Activated naive CD4-positive, alpha-beta T cell treated with anti-CD3 and anti-CD28 coated beads, Interleukin-2, amount 50 U/mL, for 72 hours (primary cell): ENCODE measurements at places on chromosomes 2 and 18.

GRCh38 chr18:60053747-60054304 lies 154.0 kb downstream of the PMAIP1 start:
- no peak for DNase-seq

DNA sequence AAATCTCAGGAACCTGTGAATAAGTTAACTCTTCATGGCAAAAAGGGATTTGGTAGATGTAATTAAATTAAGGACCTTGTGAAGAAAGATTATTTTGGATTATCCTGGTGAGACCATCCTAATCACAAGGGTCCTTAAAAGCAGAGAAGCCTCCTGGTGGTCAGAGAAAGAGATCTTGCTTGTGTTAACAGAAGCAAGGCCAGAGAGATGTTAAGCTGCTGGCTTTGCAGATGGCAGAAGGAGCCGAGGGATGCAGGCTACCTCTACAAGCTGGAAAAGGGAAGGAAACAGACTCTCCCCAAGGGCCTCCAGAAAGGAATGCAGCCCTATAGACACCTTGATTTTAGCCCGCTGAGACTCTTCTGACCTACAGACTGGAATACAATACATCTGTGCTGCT lies 197.0 kb downstream of the STK39 start:
- DNase-seq = no peak

GRCh38 chr2:118902266-118903028 lies 39.5 kb upstream of the MARCO start:
- no peak for DNase-seq

GRCh38 chr2:216665717-216666116 lies 29.6 kb downstream of the IGFBP5 start:
- DNase-seq = no peak

- DNase-seq = no peak
Observed at GRCh38 chr2:55718165-55719008, 24.7 kb upstream of the PNPT1 start.

GRCh38 chr2:173692068-173692467 lies 273.1 kb downstream of the SP3 start:
- no peak for DNase-seq

- peak; percentile 48 for DNase-seq
Observed at GRCh38 chr18:38940863-38941531, 1375.4 kb upstream of the CELF4 start.

- DNase-seq = no peak
Observed at GRCh38 chr2:197378086-197378485, 56.7 kb downstream of the SF3B1 start.

- DNase-seq = no peak
Observed at GRCh38 chr2:121505005-121505404, 25.7 kb upstream of the RNU4ATAC start.

DNA sequence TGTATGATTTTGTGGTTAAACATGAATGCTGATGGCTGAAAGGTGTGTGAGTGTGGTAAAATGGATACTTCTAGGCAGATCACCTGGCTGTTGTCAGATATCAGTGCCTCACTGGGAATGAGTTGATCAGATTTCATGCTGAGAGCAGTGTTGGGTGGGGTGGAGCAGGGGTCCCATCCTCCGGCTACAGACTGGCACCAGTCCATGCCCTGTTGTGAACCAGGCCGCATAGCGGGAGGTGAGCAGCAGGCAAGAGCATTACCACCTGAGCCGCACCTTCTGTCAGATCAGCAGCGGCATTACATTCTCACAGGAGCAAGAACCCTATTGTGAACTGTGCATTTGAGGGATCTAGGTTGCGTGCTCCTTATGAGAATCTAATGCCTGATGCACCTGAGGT lies 78.7 kb downstream of the GLI2 start:
- DNase-seq = no peak

DNA sequence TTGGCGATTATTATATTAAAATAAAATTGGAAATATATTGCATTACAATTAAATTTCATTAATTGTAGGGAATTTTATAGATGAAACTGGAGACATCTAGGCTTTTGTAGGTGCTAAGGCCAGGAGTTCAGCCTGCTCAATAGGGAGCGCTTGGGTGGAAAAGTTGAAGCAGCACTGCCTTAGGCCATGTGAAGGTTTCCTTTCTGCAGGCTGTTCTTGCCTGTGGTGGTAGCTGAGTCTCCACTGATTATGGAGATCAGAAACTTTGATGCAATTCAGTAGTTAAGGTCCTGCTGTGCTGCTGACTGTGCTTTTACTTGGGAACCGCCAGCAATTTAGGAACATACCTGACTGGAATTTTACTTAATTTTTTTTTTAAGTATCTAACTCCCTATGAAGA lies 179.9 kb upstream of the BOD1L2 start:
- DNase-seq = no peak

DNA sequence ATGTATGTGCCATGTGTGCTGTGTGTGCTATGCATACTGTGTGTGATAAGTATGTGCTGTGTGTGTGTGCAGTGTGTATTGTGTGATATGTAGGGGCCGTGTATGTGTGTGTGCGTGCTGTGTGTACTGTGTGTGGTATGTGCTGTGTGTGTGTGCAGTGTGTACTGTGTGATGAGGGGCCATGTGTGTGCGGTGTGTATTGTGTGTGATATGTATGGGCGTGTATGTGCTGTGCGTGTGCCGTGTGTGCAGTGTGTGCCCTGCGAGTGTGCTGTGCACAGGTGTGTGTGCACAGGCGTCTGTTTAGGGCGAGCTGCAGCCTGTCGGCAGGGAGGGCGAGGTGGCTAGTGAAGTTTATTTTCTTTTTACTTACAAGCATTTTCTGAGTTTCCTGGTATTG lies 16.1 kb downstream of the SNORC start:
- DNase-seq = no peak

- no peak for DNase-seq
Observed at GRCh38 chr2:39682066-39682692, 16.5 kb downstream of the TMEM178A start.

- no peak for DNase-seq
Observed at GRCh38 chr2:8103085-8103708, 578.7 kb upstream of the ID2 start.

DNA sequence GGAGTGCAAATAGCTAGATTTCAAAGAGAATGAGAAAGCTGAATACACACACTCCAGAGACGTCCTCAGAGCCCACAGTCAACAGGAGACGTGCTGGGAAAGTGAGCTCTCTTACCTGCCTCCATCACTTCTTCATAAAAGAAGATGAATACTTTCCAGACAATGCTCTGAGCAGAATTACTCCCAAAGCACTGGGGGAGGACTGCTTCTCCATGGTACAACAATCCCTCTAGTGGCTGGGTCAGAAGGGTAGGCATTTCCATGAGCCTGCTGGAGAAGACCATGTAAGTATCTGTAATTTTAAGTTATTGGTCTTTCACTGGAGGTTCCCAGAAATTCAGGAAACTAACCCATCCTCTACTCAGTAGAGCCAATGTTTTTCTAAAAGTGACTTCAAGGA lies 190.3 kb downstream of the RBM43 start:
- DNase-seq = no peak

- DNase-seq = no peak
Observed at GRCh38 chr18:76202322-76202721, 292.7 kb downstream of the ZNF516 start.

DNA sequence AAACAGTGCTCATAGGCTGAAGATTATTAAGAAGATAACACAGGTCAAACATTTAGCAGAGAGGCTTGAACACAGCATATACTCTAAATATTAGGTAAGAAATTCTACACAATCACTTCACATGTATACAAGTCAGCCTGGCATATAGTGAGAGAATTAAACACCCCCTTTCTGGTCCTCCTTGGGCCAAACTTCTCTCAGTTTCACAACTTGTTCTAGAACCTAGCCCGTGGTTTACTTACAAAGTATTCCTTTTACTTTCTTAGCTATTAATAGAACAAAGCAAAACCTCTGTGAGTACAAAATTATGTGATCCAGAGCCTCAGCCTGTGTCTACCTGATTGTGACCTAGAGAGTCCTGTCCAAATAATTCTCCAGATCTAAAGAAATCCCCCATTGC lies 562.8 kb downstream of the TNS1 start:
- DNase-seq = no peak

- no peak for DNase-seq
Observed at GRCh38 chr2:118865106-118865505, 17.7 kb upstream of the EN1 start.

GRCh38 chr2:907706-908105 lies 42.9 kb upstream of the SNTG2 start:
- DNase-seq = no peak

DNA sequence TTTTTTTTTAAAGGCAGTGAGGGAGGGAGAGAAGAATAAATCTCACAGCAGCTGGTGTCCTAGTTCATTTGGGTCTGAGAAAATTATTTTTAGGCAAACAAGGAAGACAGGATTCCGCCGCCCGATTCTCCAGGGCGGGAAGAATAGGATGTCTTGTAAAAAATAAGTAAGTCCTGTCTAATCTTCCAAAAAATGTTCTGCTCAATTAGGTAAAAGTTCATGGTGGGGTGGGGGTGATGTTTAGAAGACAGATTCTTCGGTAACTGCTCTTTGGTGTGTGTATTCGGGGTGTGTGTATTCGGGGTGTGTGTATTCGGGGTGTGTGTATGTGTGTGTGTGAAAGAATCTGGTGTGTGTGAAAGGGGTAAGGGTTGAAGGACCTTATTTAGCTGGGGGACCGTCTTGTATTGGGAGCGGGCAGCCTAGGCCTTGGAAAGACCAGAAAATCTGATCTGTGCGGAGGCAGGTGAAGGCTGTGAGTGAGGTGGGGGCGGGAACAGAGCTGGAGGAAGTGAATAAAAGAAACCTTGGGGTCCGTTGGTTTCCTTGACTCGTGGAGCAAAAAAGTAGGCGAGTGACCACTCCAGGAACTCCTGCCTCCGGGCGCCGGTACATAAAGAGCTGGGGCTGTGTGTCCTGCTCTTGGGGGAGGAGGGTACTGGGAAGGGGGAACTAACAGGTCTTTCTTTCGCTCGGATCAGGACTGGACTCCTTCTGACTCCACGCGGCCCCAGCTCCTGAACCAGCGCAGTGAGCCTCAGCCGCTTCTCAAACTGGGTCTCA lies 4.4 kb upstream of the PAX3 start:
- DNase-seq = no peak

DNA sequence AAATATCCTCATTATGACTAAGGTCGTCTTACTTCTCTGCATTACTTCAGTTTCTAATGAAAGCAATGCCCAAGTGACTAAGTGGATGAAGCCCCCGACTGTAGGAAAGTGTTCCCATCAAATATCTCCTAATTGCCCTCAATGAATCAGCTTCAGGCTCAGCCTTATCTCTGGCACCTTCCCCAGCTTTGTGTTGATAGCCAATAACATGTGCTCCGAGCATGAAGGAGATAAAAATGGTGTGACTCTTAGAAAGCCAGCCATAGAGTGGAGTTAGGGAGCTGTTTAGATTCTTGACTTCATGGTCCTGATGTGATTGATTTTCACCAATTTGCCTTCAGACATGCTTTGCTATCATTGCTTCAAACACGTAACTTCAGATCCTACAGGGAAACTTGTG lies 339.2 kb upstream of the NRP2 start:
- DNase-seq = no peak

DNA sequence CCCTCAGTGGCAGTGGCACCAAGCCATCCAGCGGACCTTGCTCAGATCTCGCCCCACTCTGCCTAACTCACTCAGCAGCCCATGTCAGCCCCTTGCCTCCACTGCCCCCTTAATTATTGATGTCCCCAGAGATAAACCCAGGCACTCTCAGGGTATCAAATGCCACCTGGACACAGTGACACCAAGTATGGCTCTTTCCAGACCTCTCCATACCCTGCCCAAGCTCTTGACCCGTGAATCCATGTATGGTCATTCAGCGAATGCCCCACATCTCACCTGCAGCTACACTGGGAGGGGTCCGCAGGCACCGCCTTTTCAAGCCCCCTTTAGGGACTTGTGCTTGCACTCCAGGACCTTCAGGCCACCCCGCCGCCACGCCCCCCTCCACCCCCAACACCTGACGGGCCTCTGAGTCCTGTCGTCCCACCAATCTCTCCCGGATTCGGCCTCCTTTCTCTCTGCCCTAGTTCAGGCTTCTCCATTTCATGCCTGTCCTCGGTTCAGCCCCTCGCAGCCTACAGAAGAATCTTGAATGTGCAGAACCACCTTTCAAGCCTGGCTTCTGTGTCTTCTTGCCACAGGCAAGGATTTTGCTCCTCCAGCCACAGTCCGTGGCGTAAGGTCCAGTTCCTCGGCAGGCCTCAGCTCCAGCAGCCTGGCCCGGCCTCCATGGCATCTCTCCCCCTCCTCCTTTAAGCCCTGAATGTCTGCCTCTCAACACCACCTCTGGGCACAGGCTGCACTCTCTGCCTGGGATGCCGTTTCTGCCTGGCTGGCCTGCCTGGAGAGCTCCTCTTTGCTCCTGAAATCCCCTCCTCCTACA lies 54.1 kb upstream of the ODC1 start:
- DNase-seq = no peak

DNA sequence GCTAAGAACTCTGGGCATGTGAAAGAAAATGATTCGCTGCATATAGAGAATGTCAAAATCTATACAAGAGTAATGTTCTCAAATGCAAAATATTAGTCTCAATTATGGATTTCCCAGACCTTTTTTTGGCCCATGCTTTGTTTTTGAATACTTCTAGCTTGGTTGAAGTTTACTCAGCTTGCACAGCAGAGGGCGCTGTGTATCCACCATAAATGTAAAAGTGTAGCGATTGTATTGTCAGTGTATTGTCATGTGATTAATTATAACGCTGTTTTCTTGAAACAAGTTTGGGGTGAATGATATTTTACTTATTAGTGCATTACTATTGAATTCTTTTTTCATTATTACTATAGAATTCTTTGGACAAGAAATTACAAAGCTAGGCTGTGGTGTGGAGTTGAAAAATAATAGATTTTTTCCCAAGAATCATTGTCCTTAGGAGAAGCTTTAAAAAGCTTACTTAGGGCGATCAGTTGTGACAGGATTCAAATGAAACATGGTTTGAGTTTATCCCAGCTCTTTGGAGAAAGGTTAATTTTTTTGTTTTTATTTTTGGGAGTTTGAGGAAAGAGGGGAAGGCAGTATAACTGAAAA lies 98.3 kb downstream of the PIK3C3 start:
- no peak for DNase-seq

GRCh38 chr2:1140389-1141003 lies 189.8 kb downstream of the SNTG2 start:
- DNase-seq = peak; percentile 69

- no peak for DNase-seq
Observed at GRCh38 chr18:652131-652530, 5.3 kb upstream of the TYMS start.

GRCh38 chr18:61892683-61893308 lies at the start of gene RNF152:
Gene RNF152 (minus strand): TSS chr18:61893007. CDS start chr18:61816463, 76,544 bp downstream.
- DNase-seq = peak; percentile 22
